ENCODE measurements at places on chromosomes 5 and 9. TPM values are rescaled to one million over a fixed set of nuclear protein-coding genes. Genes with fewer than 3 reads are reported as not detected.

PCDHGA4 gene
- total RNA-seq, result 8.9 TPM

SEMA6A gene
- 0.66 TPM for total RNA-seq

C9orf50 gene
- 0.44 TPM for total RNA-seq

GFI1B gene
- not detected for total RNA-seq

ROR2 gene
- 20.9 TPM for total RNA-seq

C5orf63 gene
- total RNA-seq, result 2.5 TPM

Measured in smooth muscle cell of trachea (primary cell).